RPMI8226 (cell line): ENCODE measurements at places on chromosomes 4 and X.
A peak's percentile ranks its signal among the peaks of the same experiment; 100 is the strongest.

GRCh38 chr4:167185465-167185864 is 48.8 kb downstream of the SPOCK3 start:
- DNase-seq, result no peak

DNA sequence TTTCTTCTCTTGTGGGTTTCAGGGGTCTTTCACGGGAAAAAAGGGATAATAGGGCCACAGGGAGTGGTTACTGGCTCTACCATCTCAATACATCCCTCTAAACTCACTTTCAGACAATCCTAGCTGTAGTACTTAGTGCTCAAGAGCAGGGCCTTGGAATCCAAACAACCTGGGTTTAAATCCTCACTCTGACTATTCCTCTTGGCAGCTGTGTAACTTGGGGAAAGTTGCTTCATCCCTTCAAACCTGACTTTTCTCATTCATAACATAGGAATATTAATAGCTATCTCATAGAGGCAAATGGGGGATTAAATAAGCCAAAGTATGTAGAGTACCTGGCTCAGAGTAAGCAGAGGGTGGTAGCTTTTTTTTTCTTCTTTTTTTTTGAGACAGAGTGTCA is 32.4 kb downstream of the CCNG2 start:
- DNase-seq, result no peak

- DNase-seq, result peak; percentile 21
Observed at GRCh38 chr4:120517966-120518365, 404.6 kb downstream of the PRDM5 start.

- DNase-seq, result no peak
Observed at GRCh38 chr4:122170775-122171174, 18.6 kb downstream of the BLTP1 start.

GRCh38 chr4:154416190-154416547 is 75.4 kb downstream of the DCHS2 start:
- DNase-seq, result no peak

DNA sequence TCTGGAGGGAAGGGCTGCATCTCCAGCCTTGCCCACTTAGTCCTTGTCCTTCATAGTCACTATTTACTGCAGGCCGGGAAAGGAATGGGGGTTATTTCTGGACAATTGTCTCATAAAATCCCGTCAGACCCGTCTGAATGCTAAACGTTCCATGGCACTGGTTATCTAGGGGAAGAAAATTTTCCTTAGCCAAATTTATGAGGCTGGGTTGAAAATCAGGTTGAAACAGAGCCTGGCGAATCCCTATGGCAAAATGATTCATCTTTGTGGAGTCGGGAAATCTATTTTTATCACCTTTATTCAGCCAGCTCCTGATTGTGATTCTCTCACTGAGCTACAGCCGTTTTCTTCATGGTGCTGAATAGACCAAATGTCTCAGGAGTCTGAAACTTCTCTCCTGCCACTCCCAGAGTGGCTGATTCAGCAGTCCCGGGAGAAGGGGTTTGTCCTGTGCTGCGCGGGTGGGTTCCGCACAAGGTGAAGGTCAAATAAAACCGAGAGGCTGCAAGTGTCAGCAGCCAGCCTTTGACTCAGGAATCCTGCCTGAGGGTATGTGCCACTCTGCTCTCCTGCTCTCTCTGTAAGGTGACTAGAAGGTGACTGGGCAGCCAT is 1.0 kb downstream of the LIMCH1 start:
- DNase-seq, result no peak

GRCh38 chrX:18548996-18549395 is 122.9 kb downstream of the RS1 start:
- no peak for DNase-seq

GRCh38 chr4:186216465-186217024 is 10.8 kb upstream of the KLKB1 start:
- DNase-seq, result no peak

GRCh38 chr4:133058701-133059100 is 90.4 kb upstream of the PCDH10 start:
- no peak for DNase-seq

GRCh38 chrX:44352758-44353157 is 9.3 kb upstream of the EFHC2 start:
- DNase-seq, result no peak

GRCh38 chrX:43666311-43666912 is 10.3 kb downstream of the MAOA start:
- DNase-seq, result no peak

- DNase-seq, result no peak
Observed at GRCh38 chrX:40262157-40263013, 164.6 kb upstream of the BCOR start.

DNA sequence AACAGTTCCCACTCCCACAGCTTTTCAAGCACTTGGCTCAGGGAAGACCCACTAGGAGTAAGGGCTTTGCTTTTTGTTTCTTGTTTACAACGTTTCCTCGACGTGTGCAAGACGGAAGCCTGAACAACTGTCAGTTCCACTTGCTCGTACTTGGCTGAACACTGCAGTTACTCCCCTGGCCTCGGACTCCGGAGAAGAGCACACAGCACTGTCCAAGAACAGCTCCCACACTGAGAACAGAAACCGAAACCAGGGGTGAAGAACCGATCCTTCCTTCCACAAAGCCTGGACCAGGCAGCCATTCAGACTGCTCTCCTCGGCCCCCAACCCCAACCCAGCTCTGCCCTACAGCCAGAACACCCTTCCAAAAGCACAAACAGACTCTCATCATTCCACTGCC is 25.5 kb downstream of the IRF2 start:
- DNase-seq, result peak; percentile 78

DNA sequence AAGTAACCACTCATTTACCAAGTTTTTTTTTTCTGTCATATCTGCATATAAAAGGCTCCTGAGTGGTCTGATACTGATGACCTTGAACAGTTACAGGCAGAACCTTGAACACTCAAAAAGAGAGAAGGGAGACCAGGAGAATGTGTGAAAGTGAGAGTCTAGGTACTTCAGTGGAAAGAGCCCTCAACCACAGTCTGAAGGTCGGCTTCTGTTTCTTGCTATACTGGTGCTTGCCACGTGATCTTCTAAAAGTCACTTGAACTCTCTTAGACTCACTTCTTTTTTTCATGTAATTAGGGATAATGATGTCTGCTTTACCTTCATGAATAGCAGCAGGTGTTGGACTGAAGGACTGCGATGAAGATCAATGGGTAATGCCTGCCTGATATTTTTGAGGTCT is 22.8 kb downstream of the GABRB1 start:
- DNase-seq, result no peak

DNA sequence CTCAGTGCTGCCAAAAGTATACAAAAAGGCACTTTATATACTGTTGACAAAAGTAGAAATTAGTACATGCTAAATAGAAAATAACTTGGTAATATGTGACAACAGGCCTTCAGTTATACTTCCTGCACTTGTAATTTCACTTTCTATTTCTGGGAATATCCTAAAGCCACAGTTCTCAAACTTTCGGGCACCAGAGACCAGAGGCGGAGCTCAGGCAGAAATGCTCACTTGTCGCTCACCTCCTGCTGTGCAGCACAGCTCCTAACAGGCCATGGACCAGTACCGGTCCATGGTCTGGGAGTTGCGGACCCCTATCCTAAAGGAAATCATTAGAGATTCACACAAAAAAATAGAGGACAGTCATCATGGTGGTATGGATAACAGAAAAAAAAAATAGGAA is 25.7 kb downstream of the ACSL4 start:
- no peak for DNase-seq

DNA sequence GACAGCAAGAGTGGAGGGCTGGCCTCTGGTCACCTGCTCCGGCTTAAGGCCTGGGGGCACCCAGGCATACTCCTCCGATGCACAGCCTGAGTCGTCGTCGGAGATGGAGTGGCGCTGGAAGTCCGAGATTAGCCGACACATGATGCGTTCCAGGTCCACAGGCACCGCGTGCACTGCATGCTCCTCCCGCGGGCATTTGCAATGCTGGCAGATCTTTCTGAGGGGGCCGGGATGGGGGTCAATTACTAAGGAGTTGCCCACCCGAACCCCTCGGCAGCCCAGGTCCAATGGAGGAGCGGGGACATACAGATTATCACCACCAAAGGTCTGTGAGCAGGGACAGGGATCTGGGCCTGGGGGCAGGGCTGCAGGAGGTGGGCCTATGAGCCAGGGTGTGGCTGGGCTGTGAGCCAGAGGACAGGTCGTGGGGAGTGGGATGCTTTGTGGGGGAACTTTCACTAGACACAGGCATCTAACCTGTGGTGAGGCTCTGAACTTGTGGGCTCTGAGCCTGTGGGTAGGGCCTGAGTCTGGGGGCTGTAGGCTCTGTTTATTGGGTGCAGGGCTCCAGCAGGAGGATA is 2.4 kb downstream of the PRICKLE3 start:
- DNase-seq, result no peak

GRCh38 chr4:7581477-7581876 is 146.7 kb upstream of the PSAPL1 start:
- DNase-seq, result peak; percentile 39

- no peak for DNase-seq
Observed at GRCh38 chr4:109947457-109947856, 34.8 kb downstream of the EGF start.

- no peak for DNase-seq
Observed at GRCh38 chrX:119826399-119826959, 26.3 kb downstream of the UPF3B start.

GRCh38 chr4:74364256-74364651 is 691 bp upstream of the EREG start:
- no peak for DNase-seq

DNA sequence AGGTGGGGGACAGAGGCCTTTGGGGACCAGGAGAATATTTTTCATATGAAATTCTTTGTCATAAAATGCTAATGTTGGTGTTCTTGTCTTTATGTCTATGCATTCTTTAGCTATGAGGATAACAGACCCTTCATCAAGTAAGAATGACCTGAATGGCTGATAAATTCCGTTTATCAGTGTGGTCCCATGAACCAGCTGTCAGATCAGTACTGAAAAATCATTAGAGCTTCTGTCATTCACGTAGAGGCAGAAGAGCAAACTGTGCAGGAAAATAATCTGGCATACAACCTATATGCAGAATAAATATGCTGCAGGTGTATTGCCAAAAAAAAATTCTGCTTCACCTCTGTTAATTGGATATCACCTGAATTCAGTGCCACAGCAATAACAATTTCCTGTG is 828.6 kb downstream of the ADGRL3 start:
- no peak for DNase-seq

DNA sequence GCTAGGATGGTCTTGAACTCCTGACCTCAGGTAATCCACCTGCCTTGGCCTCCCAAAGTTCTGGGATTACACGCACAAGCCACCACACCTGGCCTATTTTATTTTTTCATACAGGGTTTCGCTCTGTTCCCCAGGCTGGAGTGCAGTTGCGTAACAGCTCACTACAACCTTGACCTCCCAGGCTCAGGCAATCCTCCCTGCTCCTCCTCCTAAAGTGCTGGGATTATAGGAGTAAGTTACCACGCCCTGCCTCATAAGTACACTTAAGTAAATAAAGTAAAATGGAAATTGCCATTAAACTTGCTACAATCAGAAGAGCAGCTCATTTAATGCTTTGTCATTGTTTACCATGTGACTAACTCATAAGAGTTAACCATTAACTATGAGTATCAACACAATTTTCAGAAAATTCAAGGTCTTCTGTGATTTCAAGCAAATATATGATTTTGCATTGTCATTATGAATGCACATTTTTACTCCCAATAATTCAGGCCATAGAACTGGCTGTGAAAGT is 12.3 kb downstream of the UGDH start:
- DNase-seq, result no peak

DNA sequence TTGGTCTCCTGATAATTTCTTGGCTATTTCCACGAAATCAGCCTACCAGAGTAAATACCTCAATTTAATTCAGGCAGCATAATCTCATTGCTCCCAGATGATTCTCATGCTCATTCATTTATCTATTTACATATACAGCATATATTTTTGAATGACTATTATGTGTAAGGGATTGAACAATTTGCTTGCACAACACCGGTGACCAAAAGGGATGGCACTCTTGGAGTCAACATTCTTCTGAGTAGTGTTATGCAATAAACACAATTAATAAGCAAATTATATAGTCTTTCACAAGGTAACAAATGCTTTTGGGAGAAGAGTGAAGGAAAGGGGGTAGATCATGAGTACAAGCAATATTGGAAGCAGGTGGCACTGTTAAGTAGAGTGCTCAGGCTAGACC is 1015.3 kb downstream of the ARAP2 start:
- no peak for DNase-seq

GRCh38 chrX:41900321-41900720 is 23.0 kb downstream of the CASK start:
- DNase-seq, result no peak

- no peak for DNase-seq
Observed at GRCh38 chrX:148552775-148553174, 52.4 kb downstream of the AFF2 start.

- DNase-seq, result no peak
Observed at GRCh38 chr4:97123573-97123972, 1019.7 kb downstream of the STPG2 start.

DNA sequence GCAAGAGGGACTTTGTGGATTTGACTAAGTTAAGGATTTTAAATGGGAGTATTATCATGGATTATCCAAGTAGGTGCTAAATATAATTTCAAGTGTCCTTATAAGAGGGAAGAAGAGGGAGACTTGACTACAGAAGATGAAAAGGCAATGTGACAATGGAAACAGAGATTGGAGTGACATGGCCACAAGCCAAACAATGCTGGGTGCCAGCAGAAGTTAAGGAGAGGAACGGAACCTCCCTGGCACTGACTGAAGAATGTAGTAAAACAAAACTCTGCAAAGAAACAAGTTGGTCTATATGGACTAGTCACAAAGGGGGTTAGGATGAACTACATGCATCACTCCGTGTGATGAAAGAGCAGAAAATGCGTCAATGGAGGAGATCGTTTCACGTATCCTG is 395.8 kb upstream of the GALNT7 start:
- DNase-seq, result no peak
